ENCODE measurements at places on chromosomes 11 and 22.

GRCh38 chr11:18907391-18907790 is 31.8 kb downstream of the MRGPRX1 start:
- H3K27ac ChIP-seq, result no peak overlapping the region
- no peak overlapping the region for H3K4me3 ChIP-seq
- no peaks in the 10 kb centered on the region for H3K27me3 ChIP-seq
- H3K4me1 ChIP-seq, result no peaks in the 10 kb centered on the region
- DNase-seq, result no peak

DNA sequence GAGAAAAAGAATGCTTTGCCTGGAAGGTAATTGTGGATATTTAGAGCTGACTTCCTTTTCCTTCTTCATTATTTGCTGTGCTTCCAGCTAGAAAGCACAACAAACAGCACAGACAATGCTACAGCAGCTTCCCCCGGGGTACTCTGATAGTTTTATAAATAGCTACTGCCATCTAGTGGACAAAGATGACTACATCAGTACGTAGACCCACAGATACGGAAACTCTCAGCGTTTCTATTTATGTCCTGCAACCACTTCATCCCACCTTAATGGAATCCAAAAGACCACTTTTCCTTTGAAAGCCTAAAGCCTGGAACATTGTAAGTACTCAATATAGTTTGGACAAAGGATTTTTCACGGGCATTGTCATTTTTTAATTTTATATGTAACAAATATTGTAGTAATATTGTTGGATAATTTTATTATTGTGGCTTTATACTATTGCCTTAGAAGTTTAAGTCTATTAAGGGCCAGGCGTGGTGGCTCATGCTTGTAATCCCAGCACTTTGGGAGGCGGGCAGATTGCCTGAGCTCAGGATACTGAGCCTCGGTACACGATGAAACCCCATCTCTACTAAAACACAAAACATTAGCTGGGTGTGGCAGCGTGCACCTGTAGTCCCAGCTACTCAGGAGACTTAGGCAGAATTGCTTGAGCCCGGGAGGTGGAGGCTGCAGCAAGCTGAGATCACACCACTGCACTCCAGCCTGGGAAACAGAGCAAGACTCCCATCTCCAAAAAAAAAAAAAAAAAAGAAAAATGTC is 7.5 kb downstream of the HSPA8 start:
- no peak overlapping the region for H3K4me3 ChIP-seq
- DNase-seq, result no peak
- H3K4me1 ChIP-seq, result peaks cover 36% of the 10 kb centered on the region
- peaks cover 57% of the 10 kb centered on the region for H3K36me3 ChIP-seq
- no peak overlapping the region for H3K27ac ChIP-seq

DNA sequence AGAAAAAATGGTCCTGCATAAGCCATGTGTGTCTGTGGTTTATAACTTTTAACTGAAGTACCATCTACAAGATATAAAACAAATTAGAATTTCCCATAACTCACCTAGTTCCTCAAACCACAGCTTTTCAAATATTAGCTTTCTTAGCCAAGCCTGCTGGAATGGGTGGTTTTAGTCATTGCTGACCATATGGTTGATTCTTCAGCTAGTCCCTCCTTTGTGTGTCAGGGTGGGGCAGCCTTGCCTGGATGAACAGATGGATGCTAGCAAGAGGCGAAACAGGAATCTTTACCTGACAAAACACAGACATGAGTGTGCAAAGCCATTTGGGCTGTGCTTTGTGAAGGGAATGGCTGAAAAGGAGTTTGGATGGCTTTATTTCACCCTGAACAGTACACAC is 6.9 kb upstream of the B3GNT6 start:
- no peaks in the 10 kb centered on the region for H3K27me3 ChIP-seq
- H3K4me3 ChIP-seq, result no peak overlapping the region
- H3K4me1 ChIP-seq, result no peaks in the 10 kb centered on the region
- H3K27ac ChIP-seq, result no peak overlapping the region

DNA sequence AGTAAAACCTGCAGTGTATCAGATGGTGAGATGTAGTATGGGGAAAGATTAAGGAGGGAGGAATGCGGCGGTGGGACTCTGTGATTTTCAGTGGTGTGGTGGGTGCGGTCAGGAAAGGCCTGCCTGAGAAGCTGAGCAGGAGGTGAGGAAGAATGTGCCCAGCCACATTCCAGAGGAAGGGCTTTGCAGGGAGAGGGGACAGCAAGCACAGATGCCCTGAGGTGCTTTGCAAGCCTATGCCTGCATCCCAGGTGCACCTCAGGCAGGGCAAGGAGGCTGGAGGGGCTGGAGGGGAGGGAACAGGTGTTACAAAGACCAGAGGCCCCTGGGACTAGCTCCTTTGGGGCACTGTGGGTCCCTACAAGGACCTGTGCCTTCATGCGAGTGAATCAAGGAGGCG is 42.1 kb downstream of the MYO7A start:
- H3K27me3 ChIP-seq, result no peaks in the 10 kb centered on the region
- no peak overlapping the region for H3K4me3 ChIP-seq
- no peak for DNase-seq
- H3K36me3 ChIP-seq, result no peaks in the 10 kb centered on the region
- H3K4me1 ChIP-seq, result no peaks in the 10 kb centered on the region

DNA sequence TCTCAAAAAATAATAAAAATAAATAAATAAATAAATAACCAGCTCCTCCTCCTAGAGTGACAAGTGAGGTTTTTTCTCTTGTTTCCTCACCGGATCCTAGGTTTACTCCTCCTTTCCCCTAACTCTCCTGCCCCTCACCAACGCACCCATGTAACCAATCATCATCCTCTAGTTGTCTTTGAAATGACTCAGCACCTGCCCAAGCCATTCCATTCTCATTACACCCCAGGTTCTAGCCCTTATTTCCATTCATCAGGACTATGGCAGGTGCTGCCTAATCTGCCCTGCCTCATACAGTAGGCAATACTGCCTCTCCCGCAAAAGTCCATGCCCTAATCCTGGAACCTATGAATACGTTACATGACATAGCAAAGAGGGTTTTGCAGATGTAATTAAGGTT is 60.4 kb downstream of the BUD13 start:
- no peak overlapping the region for H3K27ac ChIP-seq
- no peaks in the 10 kb centered on the region for H3K27me3 ChIP-seq
- H3K4me1 ChIP-seq, result no peaks in the 10 kb centered on the region

DNA sequence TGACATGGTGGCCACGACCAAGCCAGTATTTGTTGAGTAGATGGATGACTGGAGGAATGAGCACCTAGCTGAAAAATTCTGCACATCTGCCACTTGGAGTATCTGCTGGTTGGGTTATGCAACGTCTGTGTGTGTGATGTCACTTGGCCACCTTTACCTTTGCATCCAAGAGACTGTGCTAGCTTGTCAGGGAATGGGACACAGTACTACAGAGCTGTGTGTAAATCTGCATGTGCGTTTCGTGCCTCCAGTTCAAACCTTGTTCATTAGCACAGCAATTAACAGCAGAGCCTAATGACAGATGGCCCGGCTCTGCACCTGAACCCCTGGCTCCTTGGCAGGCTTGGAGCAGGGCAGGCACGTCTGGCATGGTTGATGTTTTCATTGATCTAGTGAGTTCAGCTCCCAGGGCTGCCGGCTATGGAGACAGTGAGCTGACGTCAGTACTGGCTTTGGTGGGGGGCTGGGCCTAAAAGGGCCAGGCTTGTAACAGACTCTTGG is 188.4 kb upstream of the NAV2 start:
- no peaks in the 10 kb centered on the region for H3K36me3 ChIP-seq
- no peak overlapping the region for H3K27ac ChIP-seq
- no peak for DNase-seq
- no peaks in the 10 kb centered on the region for H3K27me3 ChIP-seq

DNA sequence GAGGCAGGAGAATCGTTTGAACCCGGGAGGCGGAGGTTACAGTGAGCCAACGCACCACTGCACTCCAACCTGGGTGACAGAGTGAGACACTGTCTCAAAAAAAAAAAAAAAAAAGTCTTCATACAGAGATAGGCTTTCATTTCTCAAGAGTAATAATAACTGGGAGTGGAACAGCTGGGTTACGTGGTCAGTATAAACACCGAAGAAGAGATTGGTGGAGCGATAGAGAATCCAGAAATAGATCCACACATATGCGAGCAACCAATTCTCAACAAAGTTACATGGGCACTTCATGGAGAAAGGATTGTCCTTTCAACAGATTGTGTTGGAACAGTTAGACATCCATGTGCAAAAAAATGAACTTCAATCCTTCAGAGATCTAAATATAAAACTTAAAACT is 24.6 kb downstream of the ZBED4 start:
- no peak for DNase-seq
- H3K36me3 ChIP-seq, result no peaks in the 10 kb centered on the region

- H3K36me3 ChIP-seq, result no peaks in the 10 kb centered on the region
- DNase-seq, result no peak
- peaks cover 7% of the 10 kb centered on the region for H3K4me1 ChIP-seq
- peak overlapping the region; percentile 52 for H3K4me3 ChIP-seq
- H3K27me3 ChIP-seq, result peaks cover 30% of the 10 kb centered on the region
Measured at GRCh38 chr11:44316659-44317240, 6.8 kb upstream of the ALX4 start.

- no peaks in the 10 kb centered on the region for H3K36me3 ChIP-seq
- H3K27me3 ChIP-seq, result no peaks in the 10 kb centered on the region
- DNase-seq, result no peak
- H3K27ac ChIP-seq, result no peak overlapping the region
- no peaks in the 10 kb centered on the region for H3K4me1 ChIP-seq
Measured at GRCh38 chr11:130571947-130572584, 123.6 kb downstream of the ADAMTS15 start.

- no peak for DNase-seq
- H3K36me3 ChIP-seq, result peaks cover 26% of the 10 kb centered on the region
- no peaks in the 10 kb centered on the region for H3K27me3 ChIP-seq
- no peaks in the 10 kb centered on the region for H3K4me1 ChIP-seq
Measured at GRCh38 chr11:119285431-119285830, 31.5 kb downstream of the MCAM start.

DNA sequence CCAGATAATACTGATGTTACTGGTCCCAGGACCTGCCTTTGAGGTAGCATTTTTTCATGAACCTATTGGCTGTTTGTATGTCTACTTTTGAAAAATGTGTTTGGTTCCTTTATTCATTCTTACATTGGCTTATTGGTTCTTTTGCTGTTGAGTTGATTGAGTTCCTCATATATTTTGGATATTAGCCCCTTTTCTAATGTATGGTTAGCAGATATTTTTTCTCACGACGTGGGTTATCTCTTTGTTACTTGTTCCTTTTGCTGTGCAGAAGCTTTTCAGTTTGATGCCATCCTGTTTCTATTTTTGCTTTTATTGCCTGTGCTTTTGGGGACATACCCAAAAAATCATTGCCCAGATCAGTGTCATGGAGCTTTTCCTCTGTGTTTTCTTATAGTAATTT is 9.8 kb upstream of the ZNF74 start:
- no peak overlapping the region for H3K4me3 ChIP-seq
- no peaks in the 10 kb centered on the region for H3K27me3 ChIP-seq
- no peaks in the 10 kb centered on the region for H3K36me3 ChIP-seq

GRCh38 chr11:111851636-111852035 is 19.7 kb downstream of the ALG9 start:
- DNase-seq, result no peak
- H3K27ac ChIP-seq, result no peak overlapping the region
- no peaks in the 10 kb centered on the region for H3K27me3 ChIP-seq
- H3K4me3 ChIP-seq, result no peak overlapping the region
- H3K36me3 ChIP-seq, result peaks cover 60% of the 10 kb centered on the region
- no peaks in the 10 kb centered on the region for H3K4me1 ChIP-seq

- H3K27me3 ChIP-seq, result no peaks in the 10 kb centered on the region
- DNase-seq, result no peak
- H3K27ac ChIP-seq, result peak overlapping the region; percentile 57
- no peak overlapping the region for H3K4me3 ChIP-seq
Measured at GRCh38 chr22:38106814-38107578, 3.5 kb downstream of the BAIAP2L2 start.

- no peaks in the 10 kb centered on the region for H3K36me3 ChIP-seq
- H3K27ac ChIP-seq, result no peak overlapping the region
Measured at GRCh38 chr11:104003491-104003890, 32.9 kb upstream of the DDI1 start.

- H3K27me3 ChIP-seq, result no peaks in the 10 kb centered on the region
- DNase-seq, result no peak
- H3K4me1 ChIP-seq, result no peaks in the 10 kb centered on the region
Measured at GRCh38 chr11:79052544-79052943, 388.3 kb downstream of the TENM4 start.

DNA sequence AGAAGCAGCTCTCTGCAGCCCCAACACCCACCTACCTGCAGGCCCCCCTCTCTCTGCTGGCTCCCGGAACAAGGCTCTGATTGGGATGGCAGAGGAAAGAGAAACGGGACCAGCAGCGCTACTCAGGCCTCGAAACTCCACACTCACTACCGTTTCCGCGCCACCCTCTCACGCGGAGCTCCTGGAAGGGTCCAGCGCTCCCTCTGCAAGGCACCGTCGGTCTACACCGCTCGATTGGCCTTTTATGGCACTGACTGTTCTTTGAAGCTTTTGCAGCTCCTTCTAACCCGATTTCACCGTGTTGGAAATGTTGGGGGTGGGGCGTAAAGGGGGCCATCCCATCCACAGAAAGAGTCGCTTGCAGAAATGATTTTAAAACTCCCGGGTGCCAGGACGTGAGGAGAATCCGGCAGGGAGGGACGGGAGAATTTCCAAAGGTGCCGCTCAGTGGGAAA is 323 bp upstream of the PANX1 start:
- no peaks in the 10 kb centered on the region for H3K27me3 ChIP-seq
- peak overlapping the region; percentile 96 for H3K27ac ChIP-seq

DNA sequence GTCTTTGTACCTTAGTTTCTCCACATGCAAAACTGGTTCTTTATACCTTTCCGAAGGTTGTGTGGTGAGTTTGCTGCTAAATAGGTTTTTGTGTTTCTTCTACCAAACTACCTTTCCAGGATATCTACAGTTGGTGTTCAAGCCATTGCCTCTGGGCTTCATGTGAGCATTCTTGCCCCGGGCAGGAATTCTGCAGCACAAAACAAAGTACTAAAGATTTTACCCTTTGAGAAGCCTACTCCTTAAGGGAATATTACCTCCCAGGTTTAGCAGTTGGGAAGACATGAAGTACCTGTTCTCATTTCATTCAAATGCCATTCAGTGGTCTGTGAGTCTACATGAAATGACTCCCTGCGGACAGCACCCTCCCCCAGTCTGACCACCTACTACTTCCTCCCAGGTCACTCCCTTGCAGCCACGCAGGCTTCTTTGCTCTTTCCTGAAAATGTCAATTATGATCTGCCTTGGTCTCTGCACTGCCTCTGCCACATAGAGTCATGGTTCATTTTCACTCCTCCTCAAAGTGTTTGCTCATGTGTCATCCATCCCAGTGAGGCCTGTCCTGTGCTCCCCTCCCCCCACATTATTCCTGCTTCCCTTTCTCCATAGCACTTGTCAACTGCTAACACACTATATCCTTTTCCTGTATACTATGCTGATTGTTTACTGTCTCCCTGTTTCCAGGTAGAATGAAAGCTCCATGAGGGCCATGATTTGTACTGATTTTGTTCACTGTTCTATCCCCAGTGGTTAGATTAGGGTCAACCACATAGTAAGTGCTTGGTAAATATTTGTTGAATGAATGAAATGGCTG is 36.9 kb downstream of the PACS1 start:
- H3K4me3 ChIP-seq, result no peak overlapping the region
- no peak overlapping the region for H3K27ac ChIP-seq
- H3K27me3 ChIP-seq, result no peaks in the 10 kb centered on the region
- H3K4me1 ChIP-seq, result no peaks in the 10 kb centered on the region

- DNase-seq, result no peak
- no peak overlapping the region for H3K27ac ChIP-seq
- H3K27me3 ChIP-seq, result no peaks in the 10 kb centered on the region
- no peaks in the 10 kb centered on the region for H3K4me1 ChIP-seq
Measured at GRCh38 chr11:95485115-95485900, 254.3 kb upstream of the SESN3 start.
